ENCODE measurements at places on chromosomes 3 and 15. TPM values are rescaled to one million over a fixed set of nuclear protein-coding genes. Genes with fewer than 3 reads are reported as not detected.

Gene KPNA4
- 67.8 TPM for total RNA-seq

Gene ENTPD3
- total RNA-seq: not detected

DNA sequence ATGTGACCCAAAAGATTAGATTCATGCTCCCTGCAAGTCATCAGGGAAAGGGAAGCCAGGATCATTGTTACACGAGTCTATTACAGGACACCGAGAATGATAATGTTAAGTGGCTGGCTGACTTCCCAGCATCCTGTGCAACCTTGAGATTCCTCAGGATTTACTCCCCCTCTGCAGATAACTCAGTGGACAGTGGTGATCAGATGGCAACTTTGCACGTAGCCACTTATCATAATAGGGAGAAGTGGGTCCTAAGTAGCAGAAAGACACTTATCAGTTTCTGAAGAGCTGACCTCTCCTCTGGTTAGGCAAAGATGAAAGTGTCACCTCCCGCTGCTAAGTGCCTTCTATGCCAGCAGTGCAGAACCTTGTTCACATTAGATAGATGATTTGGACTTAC is 6.7 kb upstream of the TMPRSS7 start:
- H3K36me3 ChIP-seq: no peaks in the 10 kb centered on the region
- H3K27ac ChIP-seq: no peak overlapping the region
- H3K4me1 ChIP-seq: no peaks in the 10 kb centered on the region
- no peak for DNase-seq
- no peak overlapping the region for H3K4me3 ChIP-seq

DNA sequence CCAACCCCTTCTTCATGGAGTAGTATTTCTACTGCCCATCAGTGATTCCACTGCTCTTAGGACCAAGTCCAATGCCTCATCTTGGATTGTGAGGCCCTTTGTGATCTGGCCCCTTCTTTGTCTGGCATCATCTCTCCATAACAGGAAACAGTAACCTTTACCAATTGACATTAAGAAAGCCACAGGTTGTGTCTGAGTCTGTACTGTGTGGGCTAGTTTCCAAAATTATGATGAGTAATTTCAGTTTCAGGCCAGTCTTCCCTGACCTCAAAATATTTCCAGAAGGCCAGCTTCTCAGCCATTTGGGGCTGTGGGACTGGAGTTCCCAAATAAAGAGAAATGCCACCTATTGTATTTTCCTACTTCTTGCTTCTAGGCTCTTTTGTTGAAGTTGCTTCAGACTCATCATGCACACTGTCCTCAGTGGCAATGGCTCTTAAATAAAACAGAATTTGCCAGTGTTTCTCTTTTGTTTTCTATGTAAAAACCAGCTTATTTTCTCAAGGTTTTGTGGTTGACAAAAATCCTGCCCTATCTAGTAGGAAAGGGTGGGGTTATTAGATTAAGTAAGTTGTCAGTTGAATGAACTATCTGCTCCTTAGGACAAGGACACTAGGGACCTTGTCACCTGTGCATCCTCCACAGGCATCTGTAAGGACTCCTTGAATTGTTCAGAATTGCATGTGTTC is 47.0 kb upstream of the ACKR4 start:
- H3K4me1 ChIP-seq: peaks cover 51% of the 10 kb centered on the region
- H3K27ac ChIP-seq: peak overlapping the region; percentile 98
- DNase-seq: peak; percentile 33
- peaks cover 36% of the 10 kb centered on the region for H3K36me3 ChIP-seq
- no peaks in the 10 kb centered on the region for H3K27me3 ChIP-seq

Data from activated naive CD8-positive, alpha-beta T cell treated with anti-CD3 and anti-CD28 coated beads for 36 hours (primary cell).